ENCODE measurements at places on chromosomes 2 and 18. TPM values are rescaled to one million over a fixed set of nuclear protein-coding genes. Genes with fewer than 3 reads are reported as not detected.

Gene ACAA2
- 79.9 TPM for total RNA-seq

Gene CRYGD
- total RNA-seq = not detected

Gene OTOS
- not detected for total RNA-seq

Gene UNC80
- total RNA-seq = not detected

Gene GCG
- not detected for total RNA-seq

Gene FER1L5
- not detected for total RNA-seq

Gene HOXD13
- not detected for total RNA-seq

Gene FNDC4
- not detected for total RNA-seq

Gene UGT1A4
- not detected for total RNA-seq

Gene GPR39
- total RNA-seq = not detected

Gene IL36G
- total RNA-seq = not detected

Gene ABCG8
- total RNA-seq = not detected
